Activated CD4-positive, alpha-beta T cell treated with anti-CD3 and anti-CD28 coated beads, Interleukin-2, amount 10 ng/mL, durations not matched to agents 24 days and 14 days (primary cell): ENCODE measurements at places on chromosomes 7 and 10.

GRCh38 chr10:15367296-15368085 lies 3.6 kb downstream of the FAM171A1 start:
- no peak overlapping the region for H3K27ac ChIP-seq
- DNase-seq, result no peak
- H3K27me3 ChIP-seq, result peaks cover 51% of the 10 kb centered on the region
- no peaks in the 10 kb centered on the region for H3K36me3 ChIP-seq

GRCh38 chr10:116511365-116511764 lies 34.4 kb upstream of the PNLIP start:
- H3K4me1 ChIP-seq, result no peaks in the 10 kb centered on the region
- no peaks in the 10 kb centered on the region for H3K36me3 ChIP-seq
- DNase-seq, result no peak
- no peak overlapping the region for H3K27ac ChIP-seq
- H3K4me3 ChIP-seq, result no peak overlapping the region

GRCh38 chr7:33539198-33539597 lies 366.1 kb upstream of the BMPER start:
- DNase-seq, result no peak
- H3K27me3 ChIP-seq, result no peaks in the 10 kb centered on the region
- H3K27ac ChIP-seq, result no peak overlapping the region
- no peak overlapping the region for H3K4me3 ChIP-seq
- H3K36me3 ChIP-seq, result no peaks in the 10 kb centered on the region
- no peaks in the 10 kb centered on the region for H3K4me1 ChIP-seq

DNA sequence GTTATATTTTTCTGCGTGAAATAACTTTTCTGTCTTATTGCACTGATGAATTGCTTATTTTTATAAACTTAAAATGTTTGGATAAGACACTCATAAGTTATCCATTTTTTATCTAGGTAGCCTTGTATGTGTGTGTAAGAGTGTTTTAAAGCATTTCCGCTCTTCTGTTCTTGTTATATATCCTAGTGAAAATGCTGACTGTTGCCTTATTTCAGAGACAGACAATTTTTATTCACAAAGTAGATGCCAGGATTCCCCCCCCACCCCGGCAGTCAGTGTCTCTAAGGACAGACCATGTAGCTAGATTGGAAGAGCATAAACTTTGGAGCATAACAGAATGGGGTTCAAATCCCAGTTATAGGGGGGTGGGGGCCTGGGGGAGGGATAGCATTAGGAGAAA lies 1.6 kb downstream of the SMC3 start:
- peak overlapping the region; percentile 79 for H3K27ac ChIP-seq
- peaks cover 22% of the 10 kb centered on the region for H3K36me3 ChIP-seq
- H3K4me3 ChIP-seq, result peak overlapping the region; percentile 97
- H3K4me1 ChIP-seq, result peaks cover 38% of the 10 kb centered on the region

DNA sequence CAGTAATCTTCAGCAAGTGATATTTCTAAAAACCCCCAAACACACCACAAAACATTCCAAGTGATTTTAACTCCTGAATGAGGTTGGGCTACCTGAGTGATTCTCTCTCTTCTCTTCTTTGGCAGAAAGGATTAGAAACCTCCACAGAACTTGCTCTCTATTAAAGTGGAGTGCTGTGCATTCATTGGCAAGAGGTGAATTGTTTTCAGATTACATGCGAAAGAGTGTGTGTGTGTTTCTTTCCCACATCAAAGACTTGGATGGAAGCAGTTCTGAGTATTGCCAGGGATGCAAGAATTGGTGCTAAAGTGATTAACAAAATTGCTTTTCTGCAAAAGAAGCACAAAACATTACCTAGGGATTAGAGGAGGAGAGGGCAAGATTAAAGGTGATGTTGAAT lies 13.1 kb upstream of the FBXW4 start:
- peaks cover 22% of the 10 kb centered on the region for H3K4me1 ChIP-seq
- H3K4me3 ChIP-seq, result no peak overlapping the region
- DNase-seq, result peak; percentile 67

- H3K27ac ChIP-seq, result peak overlapping the region; percentile 57
- H3K4me1 ChIP-seq, result peaks cover 18% of the 10 kb centered on the region
- DNase-seq, result peak; percentile 75
- H3K4me3 ChIP-seq, result no peak overlapping the region
These were observed 125.9 kb downstream of the GRK5 start for GRCh38 chr10:119333146-119333792.

- H3K4me1 ChIP-seq, result peaks cover 6% of the 10 kb centered on the region
- H3K4me3 ChIP-seq, result no peak overlapping the region
- DNase-seq, result peak; percentile 87
- peaks cover 18% of the 10 kb centered on the region for H3K27me3 ChIP-seq
- no peaks in the 10 kb centered on the region for H3K36me3 ChIP-seq
These were observed 551.7 kb downstream of the GRM8 start for GRCh38 chr7:126700807-126701604.

DNA sequence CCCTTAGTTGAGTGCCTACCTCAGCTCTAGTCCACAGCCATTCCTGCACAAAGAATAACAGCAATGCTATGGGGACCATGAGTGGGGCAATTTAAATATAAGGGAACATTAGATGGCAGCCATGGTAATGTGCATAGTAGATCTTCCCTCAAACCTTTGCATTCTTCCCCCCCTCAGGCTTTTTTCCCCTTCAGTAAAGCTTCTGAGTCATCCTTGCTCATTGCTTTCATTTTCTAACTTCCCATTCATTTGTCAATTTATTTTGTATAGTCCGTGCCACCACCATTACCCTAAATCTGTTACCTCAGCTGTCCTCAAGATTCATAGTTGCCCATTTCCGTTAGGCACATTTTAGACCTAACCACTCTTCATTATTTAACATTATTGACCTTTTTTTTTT lies 10.7 kb downstream of the HECTD2 start:
- peaks cover 14% of the 10 kb centered on the region for H3K4me1 ChIP-seq
- peaks cover 1% of the 10 kb centered on the region for H3K36me3 ChIP-seq
- no peak overlapping the region for H3K27ac ChIP-seq
- H3K4me3 ChIP-seq, result no peak overlapping the region
